ENCODE measurements at places on chromosomes 11 and 22. TPM values are rescaled to one million over a fixed set of nuclear protein-coding genes. Genes with fewer than 3 reads are reported as not detected.
A peak's percentile ranks its signal among the peaks of the same experiment; 100 is the strongest.

The ZNF215 gene
- total RNA-seq = not detected

The GNAZ gene
- total RNA-seq = 8.8 TPM

The OR52H1 gene
- not detected for total RNA-seq

The APOL5 gene
- not detected for total RNA-seq

The MISFA gene
- 8.2 TPM for total RNA-seq

The CARNS1 gene
- total RNA-seq = 0.05 TPM

The TTC28 gene
- total RNA-seq = 5.5 TPM

The SCUBE2 gene
- not detected for total RNA-seq

The TMEM132A gene
- 170 TPM for total RNA-seq

The CLMP gene
- 4.7 TPM for total RNA-seq

The GAS2 gene
- total RNA-seq = 0.22 TPM

DNA sequence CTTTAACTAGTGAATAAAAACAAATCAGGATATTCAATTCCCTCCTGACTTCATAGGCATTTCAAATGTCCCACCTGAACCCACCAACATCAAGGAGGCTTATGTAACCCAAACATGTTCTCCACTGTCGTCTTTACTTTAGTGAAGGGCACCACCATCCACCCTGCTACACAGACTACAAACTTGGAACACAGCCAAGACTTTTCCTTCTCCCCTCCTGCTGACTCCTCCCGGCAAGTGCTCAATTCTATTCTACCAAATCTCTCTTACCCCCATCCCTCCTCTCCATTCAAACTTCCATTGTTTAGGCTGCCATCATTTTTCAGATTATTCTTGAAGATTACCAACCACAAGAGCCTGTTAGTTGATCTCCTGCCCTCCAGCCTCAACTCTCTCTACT lies 24.3 kb downstream of the SAAL1 start:
- DNase-seq = no peak

DNA sequence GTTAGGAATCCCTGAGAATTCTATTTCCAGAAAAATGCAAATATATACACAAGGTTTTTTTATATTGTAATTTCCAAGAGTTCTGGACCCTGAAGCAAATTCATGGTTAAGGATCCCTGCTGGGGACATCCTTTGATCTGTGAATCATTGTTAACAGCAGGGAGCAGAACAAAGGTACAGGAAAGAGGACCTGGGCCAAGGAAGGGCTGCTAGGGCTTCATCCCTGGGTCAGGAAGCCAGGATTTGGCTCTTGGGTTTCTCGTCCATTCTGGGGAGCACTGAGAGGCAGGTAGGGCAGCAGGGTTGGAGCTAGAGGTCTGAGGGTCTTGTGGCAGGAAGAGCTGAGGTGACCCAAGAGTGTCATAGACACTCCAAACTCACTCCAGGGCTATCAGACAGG lies 10.2 kb upstream of the OAF start:
- no peak for DNase-seq

DNA sequence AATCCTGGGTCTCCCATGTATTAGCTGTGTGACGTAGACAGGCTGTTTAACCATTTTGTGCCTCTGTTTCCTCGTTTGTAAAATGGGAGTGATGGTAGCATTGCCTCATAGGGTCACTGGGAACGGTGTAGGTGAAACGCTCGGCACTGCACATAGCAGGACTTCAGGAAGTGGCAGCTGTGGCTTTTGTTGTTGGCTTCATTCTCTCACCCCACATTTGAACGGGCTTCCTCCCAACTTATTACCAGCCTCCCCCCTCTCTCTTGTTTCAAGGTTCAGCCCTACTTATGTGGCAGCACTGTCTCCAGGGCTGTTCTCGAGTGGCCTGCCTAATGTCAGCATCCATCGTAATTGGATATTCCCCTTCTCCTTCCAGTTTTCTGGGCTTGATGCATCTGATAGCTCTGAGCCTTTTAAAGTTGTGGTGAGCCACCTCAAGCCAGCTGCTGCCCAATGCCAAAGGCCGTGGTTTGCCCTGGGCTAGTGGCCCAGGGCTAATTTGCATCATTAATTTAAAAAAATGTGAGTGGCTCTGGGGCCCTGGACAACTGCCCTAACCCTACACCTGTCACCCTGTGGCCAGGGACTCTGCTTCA lies 217.8 kb upstream of the TBCEL start:
- DNase-seq = no peak

GRCh38 chr22:44363013-44363979 lies 50.5 kb upstream of the SHISAL1 start:
- peak; percentile 84 for DNase-seq

DNA sequence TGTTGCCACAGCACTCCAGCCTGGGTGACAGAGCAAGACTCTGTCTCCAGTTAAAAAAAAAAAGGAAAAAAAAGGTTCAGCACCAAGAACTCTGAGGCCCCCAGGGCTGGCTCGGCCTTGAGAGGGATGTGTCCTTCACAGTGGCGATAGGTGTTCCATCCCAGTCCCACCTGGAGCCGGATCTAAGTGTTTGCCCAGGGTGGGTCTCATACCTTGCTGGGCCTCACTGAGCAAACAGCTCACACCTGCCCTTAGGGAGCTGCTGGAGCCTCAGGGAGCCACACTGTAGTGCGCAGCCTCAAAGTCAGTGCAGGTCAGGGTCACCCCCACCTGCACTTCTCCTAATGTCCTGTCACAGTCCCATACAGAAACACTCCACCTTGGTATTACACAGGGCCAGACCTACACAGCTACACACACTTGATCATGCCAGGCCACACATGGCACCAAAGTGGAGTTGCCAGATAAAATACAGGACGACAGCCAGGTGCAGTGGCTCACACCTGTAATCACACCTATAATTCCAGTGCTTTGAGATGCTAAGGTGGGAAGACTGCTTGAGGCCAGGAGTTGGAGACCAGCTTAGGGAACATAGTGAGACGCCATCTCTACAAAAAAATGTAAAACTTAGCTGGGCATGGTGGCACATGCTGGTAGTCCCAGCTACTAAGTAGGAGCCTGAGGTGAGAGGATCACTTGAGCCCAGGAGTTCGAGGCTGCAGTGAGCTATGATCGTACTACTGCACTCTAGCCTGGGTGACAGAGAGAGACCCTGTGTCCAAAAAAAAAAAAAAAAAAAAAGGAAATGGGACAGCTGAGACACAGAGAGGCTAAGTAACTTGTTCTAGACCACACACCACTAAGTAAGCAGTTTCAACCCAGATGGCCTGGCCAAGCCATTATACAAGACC lies 7.3 kb downstream of the STARD10 start:
- no peak for DNase-seq

- DNase-seq = peak; percentile 91
These were observed 44.0 kb downstream of the KIAA1671 start for GRCh38 chr22:24996420-24996952.

DNA sequence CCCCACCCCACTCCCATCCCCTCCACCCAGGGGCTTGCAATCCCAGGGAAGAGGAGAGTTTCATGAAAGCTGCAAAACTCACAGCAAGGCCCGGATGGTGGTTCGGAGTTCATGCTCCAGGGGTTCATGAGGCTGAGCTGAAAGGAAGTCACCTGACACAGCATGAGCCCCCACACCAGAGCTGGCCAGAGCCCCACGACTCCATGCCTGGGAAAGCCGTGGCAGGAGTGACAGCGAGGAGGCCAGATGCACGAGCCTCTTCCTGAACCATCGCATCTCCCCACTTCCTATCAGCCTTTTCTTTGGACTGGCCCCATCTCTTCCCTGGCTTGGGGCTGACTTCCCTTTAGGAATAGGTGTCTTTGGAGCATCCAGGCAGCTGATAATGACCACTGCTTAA lies 105.8 kb downstream of the ABTB2 start:
- DNase-seq = no peak

- DNase-seq = no peak
These were observed 83.6 kb downstream of the INSC start for GRCh38 chr11:15198284-15198683.

GRCh38 chr11:60087239-60087638 lies 1.2 kb upstream of the MS4A2 start:
- DNase-seq = no peak

- DNase-seq = no peak
These were observed 25.9 kb downstream of the MRGPRG start for GRCh38 chr11:3192511-3193372.

GRCh38 chr11:57543593-57543992 lies 6.2 kb downstream of the SMTNL1 start:
- DNase-seq = no peak

GRCh38 chr22:20440637-20441591 lies 3.3 kb upstream of the SCARF2 start:
- no peak for DNase-seq

DNA sequence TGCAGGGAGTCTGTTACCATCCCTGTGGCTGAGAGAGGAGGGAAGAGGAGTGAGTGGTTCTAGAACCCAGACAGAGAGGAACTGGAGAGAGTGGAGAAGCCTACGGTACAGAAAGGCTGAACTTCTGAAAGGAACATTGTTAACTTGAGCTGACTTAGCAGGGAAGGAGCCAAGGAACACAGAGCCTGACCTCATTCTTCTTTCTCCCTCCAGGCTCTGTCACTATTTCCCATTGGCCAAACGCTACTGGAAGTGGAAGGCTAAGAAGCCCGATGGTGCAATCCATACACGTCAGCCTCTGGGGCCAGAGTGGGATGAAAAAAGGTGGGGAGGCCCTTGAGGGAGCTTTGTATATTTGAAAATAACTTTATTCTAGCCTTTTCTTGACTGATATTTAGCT lies 16.5 kb upstream of the WT1 start:
- DNase-seq = no peak

DNA sequence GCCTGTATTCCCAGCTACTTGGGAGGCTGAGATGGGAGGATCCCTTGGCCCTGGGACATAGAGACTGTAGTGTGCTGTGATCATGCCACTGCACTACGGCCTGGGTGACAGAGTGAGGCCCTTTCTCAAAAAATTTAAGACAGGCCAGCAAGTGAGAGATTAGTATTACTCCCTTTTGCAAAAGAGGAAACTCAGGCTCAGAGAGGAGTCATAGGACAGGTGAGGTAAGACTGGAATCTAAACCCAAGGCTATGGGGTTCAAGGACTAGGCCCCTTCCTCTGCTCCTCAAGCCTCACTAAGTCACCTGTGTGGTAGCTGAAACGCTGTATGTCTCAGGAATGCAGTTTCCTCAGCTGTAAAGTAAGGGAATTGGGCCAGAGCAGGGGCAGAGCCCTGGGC lies 1.6 kb upstream of the P2RY2 start:
- DNase-seq = no peak

DNA sequence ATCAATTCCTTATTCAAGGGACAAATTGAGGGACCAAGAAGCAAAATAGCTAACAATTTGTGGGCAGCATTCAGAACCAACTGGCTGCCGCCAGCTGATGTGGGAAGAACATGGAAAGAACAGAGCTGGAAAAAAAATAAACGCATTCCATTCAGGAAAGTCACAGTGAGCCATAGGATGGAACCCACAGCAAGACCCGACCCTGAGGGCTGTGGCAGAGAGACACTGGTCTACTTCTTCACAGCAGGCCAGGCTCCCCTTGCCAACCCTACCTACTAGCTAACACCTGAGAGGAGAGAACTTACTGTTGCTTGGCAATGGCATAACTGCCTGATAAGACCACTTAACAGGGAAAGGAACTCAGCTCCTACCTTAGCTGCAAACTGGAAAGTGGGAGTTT lies 123.5 kb upstream of the APOA1 start:
- peak; percentile 40 for DNase-seq

GRCh38 chr11:62457478-62457877 lies 38.6 kb downstream of the SCGB1A1 start:
- DNase-seq = no peak

GRCh38 chr11:68914761-68915160 lies 11.1 kb downstream of the IGHMBP2 start:
- no peak for DNase-seq

GRCh38 chr22:45309422-45310227 lies at the start of gene FAM118A:
Gene FAM118A, plus strand, starts transcription at chr22:45309934. Its CDS starts 12,446 bp downstream, at chr22:45322380.
- DNase-seq = peak; percentile 67

DNA sequence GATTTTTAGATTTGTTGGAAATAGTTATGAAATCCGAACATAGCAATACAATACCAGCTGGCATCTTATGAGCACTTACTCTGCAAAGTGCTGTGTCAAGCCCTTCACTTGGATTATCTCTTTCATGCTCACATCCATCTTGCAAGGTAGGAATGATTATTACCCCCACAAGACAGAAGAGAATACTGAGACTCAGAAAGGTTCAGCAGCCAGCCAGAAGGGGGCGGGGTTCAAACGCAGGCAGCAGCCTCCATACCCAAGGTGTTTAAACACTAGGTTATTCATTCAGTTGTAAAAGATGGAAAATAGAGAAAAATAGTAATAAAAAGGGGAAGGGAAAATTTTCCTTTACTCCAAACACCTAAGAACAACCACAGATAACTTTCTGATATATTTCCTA lies 158.5 kb downstream of the CCDC34 start:
- DNase-seq = no peak

DNA sequence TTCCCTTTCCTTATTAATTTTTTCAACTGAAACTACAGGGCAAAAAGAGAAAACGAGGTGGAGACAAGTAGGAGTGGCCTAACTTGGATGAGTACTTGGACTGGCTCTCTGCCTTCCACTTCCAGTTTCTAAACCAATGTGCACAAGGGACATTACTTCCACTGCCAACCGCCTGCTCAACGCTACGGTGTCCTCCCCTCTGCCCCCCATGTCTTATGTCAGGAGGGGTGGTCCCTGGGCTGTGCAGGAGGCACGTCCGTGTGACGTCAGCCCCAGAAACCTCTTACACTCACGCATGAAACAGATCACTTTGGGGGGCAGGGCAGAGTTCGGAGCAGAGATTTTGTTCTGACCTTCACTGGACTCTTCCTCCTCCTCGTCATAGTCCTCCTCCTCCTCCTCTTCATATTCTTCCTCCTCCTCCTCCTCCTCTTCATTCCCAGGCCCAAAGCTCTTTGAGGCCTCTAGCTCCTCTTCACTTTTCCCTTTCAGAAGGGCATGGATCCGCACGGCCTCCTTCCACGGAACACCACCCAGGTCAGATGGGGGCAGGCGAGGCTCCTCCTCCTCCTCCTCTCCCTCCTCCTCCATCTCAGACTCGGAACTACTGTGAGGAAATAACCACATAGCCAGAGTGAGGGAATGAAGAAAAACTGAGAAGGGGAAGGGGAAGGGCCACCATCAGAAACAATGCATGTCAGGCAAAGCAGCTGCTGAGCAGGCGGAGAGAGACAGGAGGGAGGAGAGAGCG lies 57.4 kb upstream of the BID start:
- DNase-seq = no peak

- peak; percentile 70 for DNase-seq
These were observed 1.7 kb downstream of the CBX6 start for GRCh38 chr22:38870312-38870741.

GRCh38 chr11:18371279-18371678 lies 23.1 kb upstream of the LDHA start:
- no peak for DNase-seq

Data from A172 (cell line).